Stimulated activated CD8-positive, alpha-beta memory T cell treated with anti-CD3 and anti-CD28 coated beads, Interleukin-15, amount 100 ng/mL, for 4 hours (primary cell): ENCODE measurements at places on chromosomes 11 and 22.
A peak's percentile ranks its signal among the peaks of the same experiment; 100 is the strongest.

DNA sequence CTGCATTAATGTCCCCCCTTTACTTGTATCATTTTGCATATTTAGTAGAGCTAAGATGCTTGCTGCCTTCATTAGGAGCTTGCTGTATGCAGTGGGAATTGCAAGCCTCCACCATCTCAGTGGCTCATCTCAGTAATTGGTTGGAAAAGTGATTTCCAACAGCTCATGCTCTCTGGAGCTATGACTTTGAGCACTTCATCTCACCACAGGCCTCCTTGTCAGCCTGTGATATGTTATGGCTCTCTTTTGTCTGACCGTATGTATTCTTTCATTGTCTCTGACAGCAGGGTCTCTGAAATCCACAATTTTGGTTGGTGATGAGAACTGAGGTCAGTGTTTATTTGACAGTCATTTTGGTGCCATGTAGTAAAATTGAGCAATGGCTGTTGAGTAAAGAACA lies 345.1 kb downstream of the FAT3 start:
- no peak for DNase-seq

DNA sequence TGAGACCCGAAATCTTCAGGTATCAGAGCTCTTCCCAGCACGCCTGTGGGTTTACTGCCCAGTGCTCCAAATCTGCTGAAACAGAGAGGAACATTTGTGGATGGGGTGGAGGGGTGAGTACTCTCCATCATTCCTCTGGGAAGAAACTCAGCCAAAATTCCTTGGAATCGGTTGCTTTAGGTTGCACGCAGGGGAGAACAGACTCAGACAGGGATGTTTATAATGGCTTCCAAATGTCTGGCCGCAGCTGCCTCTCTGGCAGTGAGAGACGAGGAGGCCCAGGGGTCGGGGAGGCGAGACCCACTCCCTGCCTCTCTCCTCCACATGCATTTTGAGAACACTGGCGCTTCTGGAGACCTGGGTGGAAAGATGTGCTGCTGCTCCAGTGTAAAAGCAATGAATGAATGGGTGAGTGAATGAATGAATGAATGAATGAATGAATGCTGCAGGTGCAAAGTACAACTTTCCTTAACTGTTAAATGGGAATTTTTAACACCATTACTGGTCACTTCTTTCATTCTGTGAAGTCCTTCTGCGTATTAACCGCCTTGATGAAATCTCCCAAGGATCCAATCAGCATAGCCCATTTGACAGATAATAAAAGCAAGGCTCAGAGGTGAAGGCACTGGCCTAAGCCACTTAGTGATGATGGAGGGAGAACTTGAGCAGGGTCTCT lies 437.4 kb downstream of the MIAT start:
- no peak for DNase-seq

DNA sequence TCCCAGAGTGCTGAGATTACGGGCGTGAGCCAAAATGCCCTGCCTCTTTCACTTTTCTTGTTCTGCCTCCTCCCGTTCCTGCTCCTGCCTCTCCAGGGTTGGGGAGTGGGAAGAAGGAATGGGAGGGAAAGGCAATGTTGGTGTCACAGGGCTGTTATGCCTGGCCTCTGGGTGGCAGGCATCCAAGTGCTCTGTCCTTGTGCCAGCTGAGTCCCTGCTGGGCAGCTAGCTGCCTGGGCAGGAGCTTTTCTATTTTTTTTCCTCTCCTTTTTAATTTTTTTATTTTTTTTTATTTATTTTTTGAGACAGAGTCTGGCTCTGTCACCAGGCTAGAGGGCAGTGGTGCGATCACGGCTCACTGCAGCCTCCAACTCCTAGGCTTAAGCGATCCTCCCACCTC lies 4.1 kb upstream of the SAC3D1 start:
- no peak for DNase-seq

- no peak for DNase-seq
These were observed 330 bp downstream of the ACP2 start for GRCh38 chr11:47248304-47248663.

GRCh38 chr22:41963453-41964111 lies 5.7 kb upstream of the SEPTIN3 start:
- DNase-seq: no peak

DNA sequence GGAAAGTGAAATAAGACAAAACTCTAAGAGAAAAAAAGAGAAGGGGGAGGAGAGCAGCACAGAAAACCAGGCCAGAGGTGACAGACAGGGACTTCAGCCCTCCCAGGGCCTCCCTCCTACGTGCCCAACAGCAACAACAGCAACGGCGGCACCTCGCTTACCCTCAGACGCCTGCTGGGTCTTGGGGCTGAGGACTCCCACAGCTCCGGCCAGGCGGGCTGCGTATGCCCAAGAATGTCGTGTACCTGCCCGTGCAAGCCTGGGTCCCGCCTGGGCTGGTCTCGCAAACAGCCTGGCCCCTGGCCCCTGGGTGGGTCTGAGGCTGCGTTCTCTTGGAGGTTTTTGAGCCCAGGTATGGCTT lies 30.5 kb downstream of the ARAP1 start:
- DNase-seq: peak; percentile 17

GRCh38 chr11:62546244-62546928 lies at the start of gene AHNAK:
AHNAK (minus strand) TSS chr11:62546806; CDS start chr11:62536098, 10,708 bp downstream.
- DNase-seq: peak; percentile 42

- no peak for DNase-seq
These were observed 639 bp downstream of the INCENP start for GRCh38 chr11:62124186-62125113.

GRCh38 chr11:113668255-113668654 lies 37.9 kb downstream of the TMPRSS5 start:
- no peak for DNase-seq
